ENCODE measurements at places on chromosomes 5 and 9.

- DNase-seq, result no peak
Observed at GRCh38 chr9:37239224-37239859, 119.0 kb downstream of the ZCCHC7 start.

- no peak for DNase-seq
Observed at GRCh38 chr5:51278539-51278938, 104.7 kb upstream of the ISL1 start.

DNA sequence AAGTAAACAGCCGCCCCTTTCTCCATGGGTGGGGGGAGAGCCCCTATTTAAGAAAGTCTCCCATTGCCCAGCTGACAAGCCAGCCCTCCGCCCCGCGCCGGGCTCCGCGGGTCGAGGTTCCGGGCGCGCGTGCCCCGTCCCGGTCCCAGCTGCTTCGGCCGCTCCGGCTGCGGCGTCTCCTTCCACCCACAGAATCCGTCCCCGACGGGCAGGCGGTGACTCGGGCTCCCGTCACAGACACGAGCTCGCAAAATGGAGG lies 223 bp downstream of the NR3C1 start:
- DNase-seq, result no peak

GRCh38 chr5:95609711-95610110 lies 10.2 kb upstream of the GPR150 start:
- no peak for DNase-seq

DNA sequence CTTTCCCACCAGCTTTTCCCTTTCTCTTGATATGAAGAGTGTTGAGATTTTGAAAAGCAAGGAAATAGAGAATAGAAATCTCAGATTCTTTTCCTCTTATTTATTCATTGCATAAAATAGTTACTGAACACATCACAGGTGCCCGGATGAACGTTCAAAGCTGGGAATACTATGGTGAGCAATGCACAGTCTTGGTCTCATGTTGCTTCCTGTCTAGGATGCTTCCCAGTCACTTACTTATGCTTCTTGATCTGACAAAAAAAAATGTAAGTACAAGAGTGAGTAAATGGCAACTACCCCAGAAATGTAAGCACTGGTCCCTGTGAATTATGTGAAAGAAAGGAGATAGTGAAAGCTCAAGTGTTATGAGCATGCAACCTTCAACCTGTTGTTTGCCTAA lies 153.5 kb upstream of the S1PR3 start:
- no peak for DNase-seq

DNA sequence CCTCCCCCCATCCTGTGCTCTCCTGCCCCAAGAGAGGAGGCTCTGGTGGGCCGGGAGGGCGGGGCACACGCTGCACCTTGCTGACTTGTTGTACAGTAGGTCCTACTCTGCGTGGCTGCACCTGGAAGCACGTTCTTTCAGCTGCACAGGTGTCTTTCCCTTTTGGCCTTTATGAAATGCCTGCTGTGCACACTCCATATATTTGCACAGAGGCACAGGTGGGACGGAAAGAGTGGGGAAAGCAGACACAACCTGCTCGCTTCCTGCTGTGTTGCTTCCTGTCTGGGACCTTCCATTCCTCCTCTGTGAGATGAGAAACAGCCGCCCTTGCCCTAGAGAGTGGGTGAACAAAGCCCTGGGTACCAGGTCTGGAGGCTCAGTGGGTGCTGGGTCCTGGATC lies 4.8 kb downstream of the USP20 start:
- peak; percentile 20 for DNase-seq

GRCh38 chr5:142826741-142827492 lies 56.7 kb downstream of the ARHGAP26 start:
- no peak for DNase-seq

GRCh38 chr5:56270058-56270457 lies 36.9 kb upstream of the ANKRD55 start:
- no peak for DNase-seq

DNA sequence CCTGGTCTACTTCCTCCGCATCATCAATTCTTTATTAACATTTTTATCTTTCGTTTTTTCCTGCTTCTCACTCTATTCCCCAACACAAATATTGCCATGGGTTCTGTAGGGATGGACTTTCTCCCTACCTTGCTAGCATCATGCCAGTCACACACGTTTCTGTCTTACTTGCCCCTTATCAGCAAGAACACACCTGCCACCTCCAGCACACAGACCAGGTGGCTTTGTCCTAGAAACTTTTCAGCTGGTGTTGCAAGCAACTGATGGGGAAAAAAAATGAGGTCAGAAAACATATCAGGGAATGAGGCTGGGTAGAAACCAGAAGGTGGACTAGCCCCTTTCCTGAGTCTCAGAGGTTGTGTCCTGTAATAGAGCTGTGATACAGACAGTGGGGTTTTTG lies 5.8 kb downstream of the SH3RF2 start:
- DNase-seq, result no peak

DNA sequence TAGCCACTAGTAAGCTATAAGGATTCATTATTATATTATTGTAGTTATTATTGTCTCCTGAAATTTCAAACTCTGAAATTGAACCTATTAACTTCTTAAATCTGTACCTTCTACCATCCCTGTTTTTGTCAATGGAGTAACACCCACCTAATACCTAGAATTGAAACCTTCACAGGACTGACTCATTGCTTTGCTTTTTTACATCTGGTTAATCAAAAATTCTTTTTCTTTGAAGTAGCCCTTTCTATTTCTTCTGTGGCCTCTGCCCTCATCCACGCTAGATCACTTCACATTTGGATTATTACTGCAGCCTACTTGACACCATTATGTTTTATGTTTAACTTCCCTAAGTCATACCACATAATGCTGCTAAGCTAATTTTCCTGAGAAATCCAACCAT lies 35.6 kb downstream of the RBM27 start:
- no peak for DNase-seq

DNA sequence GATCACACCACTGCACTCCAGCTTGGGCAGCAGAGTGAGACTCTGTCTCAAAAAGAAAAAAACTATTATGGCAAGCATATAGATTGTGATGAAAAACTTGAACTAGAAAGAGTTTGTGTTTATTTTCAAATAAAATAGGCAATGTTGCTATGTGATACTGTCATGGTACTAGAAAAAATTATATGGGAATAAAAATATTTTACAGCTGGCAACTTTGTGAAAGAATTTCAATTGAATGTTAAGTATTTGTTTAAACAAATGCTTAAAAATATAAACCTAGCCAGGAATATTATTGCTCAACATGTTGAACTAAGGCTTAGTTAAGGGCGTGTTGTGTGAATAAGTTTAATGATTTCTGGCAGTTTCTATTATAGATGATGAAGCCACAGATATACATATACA lies 31.7 kb downstream of the HSDL2 start:
- DNase-seq, result no peak

- no peak for DNase-seq
Observed at GRCh38 chr9:131748411-131748955, 8.6 kb upstream of the RAPGEF1 start.

- no peak for DNase-seq
Observed at GRCh38 chr9:2666569-2666968, 45.0 kb downstream of the VLDLR start.

GRCh38 chr9:114210691-114211276 lies 55.4 kb downstream of the COL27A1 start:
- no peak for DNase-seq

DNA sequence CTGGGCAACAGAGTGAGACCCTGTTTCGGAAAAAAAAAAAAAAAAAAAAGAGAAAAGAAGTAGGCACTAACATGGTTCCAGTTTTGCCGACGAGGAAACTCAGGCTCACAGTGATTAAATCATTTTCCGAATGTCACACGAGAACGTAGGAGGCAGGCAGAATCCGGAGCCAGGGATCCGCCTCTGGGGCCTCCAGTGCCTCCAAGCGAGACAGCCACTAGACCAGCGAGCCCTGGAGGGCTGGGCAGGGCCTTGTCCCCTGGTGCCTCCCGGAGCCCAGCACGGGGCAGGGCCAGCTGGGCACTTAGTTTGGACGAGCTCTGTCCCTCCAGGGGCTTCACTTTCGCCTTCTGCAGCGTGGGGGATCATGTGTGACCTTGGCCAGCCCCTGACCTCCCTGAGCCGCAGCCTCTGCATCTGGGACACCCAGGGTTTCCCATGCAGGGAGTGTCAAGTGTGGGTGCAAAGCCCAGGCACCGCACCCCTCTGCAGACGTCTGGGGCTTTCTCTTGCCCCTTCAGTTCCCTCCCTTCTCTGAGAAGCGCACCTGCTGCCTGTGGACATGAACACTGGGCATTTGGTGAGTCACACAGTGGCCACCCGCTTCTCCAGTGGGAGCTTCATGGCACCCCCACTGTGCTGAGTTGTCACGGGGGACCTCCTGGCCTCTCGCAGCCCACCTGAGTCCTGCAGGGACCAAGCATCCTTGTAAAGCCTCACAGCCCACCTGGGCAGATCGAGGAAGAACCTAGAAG lies 80.3 kb downstream of the RXRA start:
- no peak for DNase-seq

GRCh38 chr9:12497790-12498189 lies 195.4 kb upstream of the TYRP1 start:
- DNase-seq, result no peak

- no peak for DNase-seq
Observed at GRCh38 chr5:25285136-25285535, 640.4 kb upstream of the CDH10 start.

- DNase-seq, result peak; percentile 70
Observed at GRCh38 chr5:113294311-113295110, 140.3 kb downstream of the TSSK1B start.

DNA sequence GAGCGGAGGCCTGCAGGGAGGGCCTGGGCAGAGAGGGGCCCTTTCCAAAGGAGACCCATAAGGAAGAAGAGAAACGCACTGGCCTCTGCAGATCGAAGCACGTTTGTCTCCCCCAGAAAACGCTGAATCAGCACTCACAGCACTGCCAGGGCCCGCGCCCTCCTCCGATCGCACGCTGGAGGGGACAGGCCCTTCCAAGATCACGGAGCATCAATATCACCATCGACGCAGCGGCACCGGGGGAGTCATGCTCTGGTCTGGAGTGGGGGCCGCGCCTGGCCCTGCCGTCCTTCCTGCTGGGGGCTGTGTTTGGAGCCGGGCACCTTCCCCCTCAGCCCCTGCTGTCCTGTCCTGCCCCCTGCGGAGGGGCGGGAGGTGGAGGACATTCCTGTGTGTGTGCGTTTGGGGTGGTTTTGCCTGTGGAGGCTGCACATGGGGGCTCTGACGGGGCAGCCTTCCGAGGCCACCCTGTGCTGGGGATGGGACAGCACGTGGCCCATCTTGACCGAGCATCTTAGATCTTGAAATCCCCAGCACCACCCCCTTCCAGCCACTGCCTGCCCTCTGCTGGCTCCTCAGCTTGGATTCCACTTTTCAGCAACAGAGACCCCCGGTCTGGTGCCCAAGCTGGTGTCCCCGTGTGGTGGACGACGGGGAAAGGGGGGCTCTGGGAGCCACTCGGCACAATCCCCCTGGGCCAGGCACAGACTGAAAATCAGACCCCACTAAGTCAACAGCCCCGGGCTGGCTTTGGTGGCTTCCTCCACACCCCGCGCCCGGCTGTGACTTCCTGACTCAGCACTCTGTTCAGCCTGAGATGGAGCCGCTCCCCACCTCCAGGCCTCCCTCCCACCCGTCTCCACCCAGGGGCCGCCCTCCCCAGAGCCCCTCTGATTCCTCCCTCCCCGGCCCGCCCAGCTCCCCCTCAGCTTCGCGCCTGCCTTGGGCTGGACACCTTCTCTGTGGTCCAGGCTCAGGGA lies 8.3 kb downstream of the TMEM250 start:
- peak; percentile 28 for DNase-seq

DNA sequence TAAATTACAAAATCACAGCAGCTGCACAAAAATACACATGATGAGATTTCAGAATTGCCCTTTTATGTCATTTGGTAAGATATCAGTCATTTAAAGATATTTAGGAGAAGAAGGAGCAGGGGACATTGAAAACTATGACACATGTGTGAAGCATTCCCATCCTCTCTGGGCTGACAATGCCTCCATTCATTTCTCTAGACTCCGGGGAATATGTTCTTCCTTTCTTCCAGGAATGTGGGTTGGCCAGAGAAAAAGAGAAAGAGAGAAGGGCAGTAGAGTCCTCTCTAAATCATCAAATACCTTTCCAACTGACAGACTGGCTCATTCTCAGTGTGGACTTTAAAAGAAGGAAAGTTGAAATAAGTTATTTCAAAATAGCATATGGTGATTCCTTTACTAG lies 205.6 kb upstream of the ADAMTSL1 start:
- no peak for DNase-seq

- DNase-seq, result no peak
Observed at GRCh38 chr9:95204710-95205109, 112.8 kb downstream of the FANCC start.

- no peak for DNase-seq
Observed at GRCh38 chr9:100698945-100699344, 121.1 kb downstream of the CAVIN4 start.

GRCh38 chr9:132494857-132495256 lies 84.8 kb downstream of the CFAP77 start:
- no peak for DNase-seq

GRCh38 chr5:178465861-178466288 lies 124.3 kb downstream of the COL23A1 start:
- DNase-seq, result no peak

DNA sequence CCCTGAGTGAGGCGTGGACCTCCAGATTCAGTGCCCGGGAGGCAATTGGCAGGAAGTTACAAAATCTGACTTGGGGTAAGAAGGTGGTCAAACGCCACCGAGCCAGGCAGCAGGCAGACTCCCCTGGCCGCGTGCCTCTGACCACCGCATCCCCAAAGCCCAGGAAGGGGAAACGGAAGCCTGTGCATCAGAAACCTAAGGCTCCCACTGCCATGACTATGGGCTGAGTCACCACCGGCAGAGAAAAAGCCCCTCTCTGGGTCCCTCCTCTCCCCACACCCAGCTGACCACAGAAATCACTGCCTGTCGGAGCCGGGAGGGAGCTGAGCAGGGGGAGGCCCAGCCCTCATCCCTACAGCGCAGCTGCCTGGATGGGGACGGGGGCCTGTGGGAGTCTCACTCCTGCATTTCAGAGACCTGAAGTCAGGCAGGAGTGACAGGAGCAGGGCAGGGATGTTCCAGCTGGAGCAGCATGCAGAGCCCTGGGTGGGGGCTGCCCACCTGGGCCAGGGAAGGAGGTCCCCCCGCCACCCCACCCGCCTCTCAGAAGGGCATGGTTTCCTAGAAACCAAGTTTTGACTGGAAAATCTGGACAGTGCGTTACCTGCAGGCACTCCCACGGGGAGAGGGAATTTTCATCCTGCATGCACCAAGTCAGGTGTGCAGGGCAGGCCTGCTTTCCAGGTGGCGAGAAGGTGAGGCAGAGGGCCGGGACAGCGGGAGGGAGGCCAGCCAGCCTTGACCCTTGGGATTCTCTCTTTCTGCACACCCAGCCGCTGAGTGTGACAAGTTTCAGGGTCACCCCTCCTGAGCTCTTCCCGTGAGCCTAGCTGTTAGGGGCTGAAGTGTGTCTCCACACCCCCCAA lies 68.2 kb downstream of the LRSAM1 start:
- DNase-seq, result no peak

DNA sequence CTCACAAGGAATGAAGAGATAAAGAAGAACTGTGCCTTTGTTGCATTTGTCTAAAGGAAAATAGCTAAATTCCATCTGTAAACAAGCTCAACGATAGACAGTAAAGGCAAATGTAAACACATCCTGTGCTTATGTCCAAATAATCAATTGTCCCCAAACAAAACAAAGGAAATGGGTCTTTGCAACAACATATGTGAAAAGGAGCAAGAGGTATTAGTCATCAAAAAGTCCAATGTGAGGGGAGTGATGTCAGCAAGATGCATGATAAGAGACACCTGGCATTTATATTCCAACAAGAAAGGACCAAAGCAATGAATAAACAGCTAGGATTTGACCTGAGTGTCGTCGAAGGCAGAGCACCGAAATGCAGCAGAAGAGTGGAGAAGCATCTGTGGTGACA lies 209.1 kb downstream of the ASTN2 start:
- no peak for DNase-seq
